Activated T-helper 1 cell treated with anti-CD3 and anti-CD28 coated beads, Interleukin-12 subunit alpha, Interleukin-12 subunit beta, Interleukin-2, Interleukin-4 antibody, amounts not matched to agents 30 ng/mL and 10 ng/mL and 1 ng/mL, durations not matched to agents 14 hours and 24 hours and 36 hours (primary cell): ENCODE measurements at places on chromosomes 16 and 17. TPM values are rescaled to one million over a fixed set of nuclear protein-coding genes. Genes with fewer than 3 reads are reported as not detected.
A peak's percentile ranks its signal among the peaks of the same experiment; 100 is the strongest.

The KRTAP3-1 gene
- total RNA-seq: not detected in 2 replicates

The IGSF6 gene
- total RNA-seq: not detected in 2 replicates

The RPL23 gene
- total RNA-seq: 1,847 and 1,871 TPM in 2 replicates

The CAVIN1 gene
- total RNA-seq: 0.91 and 0.96 TPM in 2 replicates

The HBZ gene
- total RNA-seq: not detected in 2 replicates

The FGF11 gene
- total RNA-seq: 5.3 and 6.4 TPM in 2 replicates

The ZFPM1 gene
- 20.6 and 21.7 TPM in 2 replicates for total RNA-seq

The ZG16 gene
- not detected in 2 replicates for total RNA-seq

- no peak for DNase-seq
Observed at GRCh38 chr17:65674246-65675045, 113.0 kb upstream of the AXIN2 start.

GRCh38 chr16:12313902-12314621 is 337.5 kb downstream of the SNX29 start:
- DNase-seq: no peak

DNA sequence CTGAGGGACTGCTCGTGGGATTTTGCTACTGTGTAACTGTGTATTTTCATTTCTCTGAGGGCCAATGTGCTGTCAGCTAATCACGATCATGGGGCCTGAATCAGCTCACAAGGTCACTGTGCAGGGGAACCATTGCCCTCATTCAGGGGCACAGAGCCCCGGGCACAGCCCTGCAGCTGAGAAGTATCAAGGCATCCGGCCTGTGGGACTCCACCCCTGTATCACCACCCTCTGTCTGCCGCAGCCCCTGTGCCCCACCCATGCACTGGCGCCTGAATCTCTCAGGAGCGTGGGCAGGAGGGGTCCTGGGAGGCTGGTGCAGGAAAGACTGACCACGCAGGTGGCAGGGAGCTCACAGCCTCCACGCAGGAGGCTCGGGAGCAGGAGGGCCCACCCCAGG is 43.4 kb upstream of the RASD1 start:
- DNase-seq: no peak

GRCh38 chr17:63695889-63696288 is 4.0 kb downstream of the LIMD2 start:
- no peak for DNase-seq

DNA sequence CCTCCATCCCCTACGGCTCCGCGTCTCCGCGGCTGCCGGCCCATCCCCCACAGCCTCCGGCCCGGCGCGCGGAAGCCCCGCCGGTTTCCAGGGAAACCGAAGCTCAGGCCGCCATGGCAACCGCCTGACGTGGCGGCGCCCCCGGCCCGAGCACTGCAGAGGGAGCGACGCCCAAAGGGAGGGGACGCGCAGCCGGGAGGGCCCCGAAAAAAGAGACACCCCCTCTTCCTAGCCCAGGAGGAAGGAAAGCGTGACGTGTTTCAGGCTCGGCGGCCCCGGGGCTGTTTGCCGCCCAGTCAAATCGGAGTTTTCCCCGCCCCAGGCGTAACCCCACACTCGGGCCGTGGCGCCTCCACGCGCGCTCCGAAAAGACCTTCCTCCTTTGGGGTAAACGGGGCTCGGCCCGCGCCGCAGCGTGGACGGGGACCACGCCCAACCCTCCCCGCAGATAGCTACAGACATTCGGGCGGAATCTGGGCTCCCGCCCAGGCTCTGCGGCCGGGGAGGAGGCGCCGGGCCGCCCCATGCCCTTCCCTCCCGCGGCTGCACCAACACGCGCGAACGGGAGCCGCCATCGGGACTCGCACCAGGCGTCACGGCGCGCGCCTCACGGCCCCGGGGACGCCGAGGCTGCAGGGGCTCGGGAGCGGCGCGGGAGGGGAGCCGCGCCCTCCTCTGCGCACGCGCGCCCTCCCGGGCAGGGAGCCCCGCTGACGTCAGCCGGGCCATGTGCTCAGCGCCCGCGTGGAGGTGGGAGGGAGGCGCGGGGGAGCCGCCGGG is 7.5 kb downstream of the MNT start:
- DNase-seq: peak; percentile 88

- DNase-seq: no peak
Observed at GRCh38 chr16:57474671-57475661, 11.3 kb downstream of the DOK4 start.

DNA sequence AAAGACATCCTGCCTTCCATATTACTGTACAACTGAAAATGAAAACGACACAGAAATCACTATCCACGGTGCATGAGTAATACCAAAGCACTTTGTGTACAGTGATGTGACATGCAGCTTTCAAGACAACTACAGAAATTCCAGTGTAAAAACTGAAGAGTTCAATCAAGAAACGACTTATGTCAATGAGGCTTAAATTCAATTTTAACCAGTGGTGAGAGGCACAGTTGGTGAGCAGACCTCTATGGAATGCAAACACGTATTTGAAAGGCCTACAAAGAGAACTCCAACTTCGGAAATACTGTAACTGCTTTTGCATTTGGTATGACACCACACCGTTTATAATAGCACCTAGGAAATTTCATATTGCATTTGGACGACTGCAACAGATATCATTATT is 87.6 kb downstream of the USP31 start:
- no peak for DNase-seq

DNA sequence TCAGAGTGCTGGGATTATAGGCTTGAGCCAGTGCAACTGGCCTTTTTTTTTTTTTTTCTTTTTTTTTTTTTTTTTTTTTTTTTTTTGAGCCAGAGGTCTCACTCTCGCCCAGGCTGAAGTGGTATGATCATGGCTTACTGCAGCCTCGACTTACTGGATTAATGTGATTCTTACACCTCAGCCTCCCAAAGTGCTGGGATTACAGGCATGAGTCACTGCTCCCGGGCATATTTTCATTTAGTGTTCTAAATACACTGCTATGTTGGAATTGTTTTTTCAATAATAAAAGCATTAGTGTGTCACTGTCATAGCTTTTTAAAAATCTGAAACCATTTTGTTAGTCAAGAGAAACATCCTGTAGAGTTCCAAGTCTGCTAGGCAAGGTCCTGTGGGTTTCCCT is 40.3 kb downstream of the NDE1 start:
- no peak for DNase-seq

DNA sequence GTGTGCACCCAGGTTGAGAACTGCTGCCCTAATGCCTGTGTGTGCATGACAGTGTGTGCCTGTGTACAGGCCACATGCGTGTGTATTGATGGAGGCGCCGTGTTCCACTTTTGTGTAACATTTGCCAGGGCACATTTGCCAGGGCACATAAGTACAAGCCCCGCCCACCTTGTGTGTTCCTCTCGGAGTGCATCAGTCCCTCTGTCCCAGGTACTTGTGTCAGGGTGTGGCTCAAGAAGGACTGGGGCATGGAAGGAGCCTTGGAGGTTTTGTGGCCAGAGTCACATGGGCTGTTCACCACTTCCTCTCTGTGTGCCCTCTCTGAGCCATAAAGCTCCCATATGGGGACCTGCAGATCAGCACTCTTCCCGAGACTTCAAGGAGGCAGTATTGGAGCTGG is 73.9 kb downstream of the MRM1 start:
- DNase-seq: peak; percentile 51

DNA sequence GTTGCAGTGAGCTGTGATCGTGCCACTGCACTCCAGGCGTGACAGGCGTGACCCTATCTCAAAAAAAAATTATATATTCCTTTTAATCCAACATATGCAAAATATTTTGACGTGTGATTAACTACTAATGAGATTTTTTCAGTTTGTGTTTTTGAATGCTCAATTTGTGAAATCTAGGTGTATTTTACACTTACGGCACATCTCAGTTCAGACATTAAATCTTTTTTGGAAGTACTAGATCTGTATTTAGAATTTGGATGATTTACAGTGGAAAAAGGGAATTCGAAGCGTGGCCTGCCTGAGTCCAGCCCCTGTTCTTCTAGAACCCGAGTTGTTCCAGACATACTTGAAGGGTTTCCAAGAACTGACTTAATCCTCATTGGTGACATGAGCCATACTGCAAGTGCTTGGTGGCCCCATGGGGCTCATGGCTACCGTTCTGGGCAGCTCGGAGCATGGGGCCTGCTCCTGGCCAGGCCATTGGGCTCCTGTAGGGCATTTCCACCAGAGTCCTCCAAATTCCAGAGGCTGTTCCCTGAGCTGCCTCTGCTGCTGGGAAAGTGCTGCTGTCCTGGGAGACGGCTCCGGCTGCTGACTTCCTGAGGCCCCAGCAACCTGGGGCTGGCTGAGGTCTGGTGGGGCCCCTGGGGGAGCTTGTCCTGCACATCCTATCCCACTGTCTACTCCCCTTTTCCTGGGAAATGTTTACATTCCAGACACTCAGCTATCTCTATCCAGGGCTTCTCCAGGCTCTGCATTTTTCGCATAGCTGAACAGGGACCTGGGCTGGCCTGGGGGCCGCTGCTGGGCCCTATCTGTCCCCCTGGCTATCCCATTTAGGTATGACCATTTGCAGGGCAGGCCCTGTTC is 27.2 kb downstream of the LLGL2 start:
- no peak for DNase-seq

GRCh38 chr17:8062435-8062806 is 23.6 kb downstream of the ALOX15B start:
- DNase-seq: no peak

DNA sequence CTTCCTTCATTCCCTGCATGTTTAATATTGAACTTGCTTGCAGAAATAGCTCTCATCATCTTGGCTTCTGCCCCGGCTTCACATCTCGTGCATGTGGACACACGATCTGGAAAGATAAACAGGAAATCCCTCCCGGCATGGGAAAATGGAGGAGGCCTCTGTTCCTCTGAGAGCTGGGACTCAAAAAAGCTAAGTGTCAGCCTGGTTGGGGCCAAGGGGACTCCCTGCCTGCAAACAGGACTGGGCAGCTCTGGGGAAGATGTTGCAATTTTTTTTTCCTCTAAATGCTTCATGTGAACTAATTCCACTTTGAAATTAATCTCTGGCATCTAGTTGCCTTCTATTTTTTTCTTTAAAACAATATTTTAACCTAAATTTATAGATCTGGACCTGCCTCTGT is 24.8 kb downstream of the ITPRIPL2 start:
- DNase-seq: no peak

DNA sequence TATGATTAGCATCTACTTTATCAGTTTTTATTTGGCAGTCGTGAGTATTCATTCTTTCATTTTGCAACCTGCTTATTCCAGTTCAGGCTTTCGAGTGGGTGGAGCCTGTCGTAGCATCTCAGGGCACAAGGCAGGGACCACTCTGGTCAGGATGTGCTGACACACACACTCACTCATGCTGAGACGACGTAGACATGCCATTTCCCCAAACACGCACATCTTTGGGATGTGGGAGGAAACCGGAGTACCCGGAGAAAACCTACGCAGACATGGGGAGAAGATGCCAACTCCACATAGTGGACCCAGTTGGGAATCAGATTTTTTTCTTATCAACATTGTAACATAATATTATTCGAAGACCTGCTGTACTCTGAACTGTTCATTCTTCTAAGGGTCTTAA is 756.5 kb upstream of the RBFOX1 start:
- DNase-seq: no peak

DNA sequence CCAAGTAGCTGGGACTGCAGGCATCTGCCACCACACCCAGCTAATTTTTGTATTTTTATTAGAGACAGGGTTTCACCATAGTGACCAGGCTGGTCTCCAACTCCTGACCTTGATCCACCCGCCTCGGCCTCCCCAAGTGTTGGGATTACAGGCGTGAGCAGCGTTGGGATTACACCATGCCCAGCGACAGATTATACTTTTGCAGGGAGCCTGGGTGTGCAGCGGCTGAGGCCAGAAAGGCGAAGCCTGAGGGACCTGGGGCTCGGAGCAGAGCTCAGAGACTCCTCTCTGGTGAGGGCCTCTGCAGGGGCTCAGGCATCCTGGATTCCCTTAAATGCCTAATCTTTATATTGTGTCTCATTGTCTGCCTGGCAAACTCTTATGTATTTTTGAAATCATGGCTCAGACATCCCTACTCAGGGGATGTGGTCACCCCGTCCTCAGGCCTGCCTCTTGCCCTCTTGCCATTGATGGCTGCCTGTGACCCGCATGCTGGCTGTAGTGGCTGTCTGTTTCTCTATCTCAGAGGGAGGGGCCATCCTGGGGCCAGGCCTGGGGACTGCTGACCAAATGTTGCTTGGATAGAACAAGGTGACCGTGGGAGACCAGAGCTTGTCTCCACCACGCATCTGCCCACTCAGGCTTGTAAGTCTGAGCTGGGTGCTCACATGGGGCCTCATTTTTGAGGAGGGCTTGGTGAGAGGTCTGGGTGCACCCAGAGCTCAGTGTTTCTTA is 42.6 kb downstream of the B9D1 start:
- DNase-seq: no peak

DNA sequence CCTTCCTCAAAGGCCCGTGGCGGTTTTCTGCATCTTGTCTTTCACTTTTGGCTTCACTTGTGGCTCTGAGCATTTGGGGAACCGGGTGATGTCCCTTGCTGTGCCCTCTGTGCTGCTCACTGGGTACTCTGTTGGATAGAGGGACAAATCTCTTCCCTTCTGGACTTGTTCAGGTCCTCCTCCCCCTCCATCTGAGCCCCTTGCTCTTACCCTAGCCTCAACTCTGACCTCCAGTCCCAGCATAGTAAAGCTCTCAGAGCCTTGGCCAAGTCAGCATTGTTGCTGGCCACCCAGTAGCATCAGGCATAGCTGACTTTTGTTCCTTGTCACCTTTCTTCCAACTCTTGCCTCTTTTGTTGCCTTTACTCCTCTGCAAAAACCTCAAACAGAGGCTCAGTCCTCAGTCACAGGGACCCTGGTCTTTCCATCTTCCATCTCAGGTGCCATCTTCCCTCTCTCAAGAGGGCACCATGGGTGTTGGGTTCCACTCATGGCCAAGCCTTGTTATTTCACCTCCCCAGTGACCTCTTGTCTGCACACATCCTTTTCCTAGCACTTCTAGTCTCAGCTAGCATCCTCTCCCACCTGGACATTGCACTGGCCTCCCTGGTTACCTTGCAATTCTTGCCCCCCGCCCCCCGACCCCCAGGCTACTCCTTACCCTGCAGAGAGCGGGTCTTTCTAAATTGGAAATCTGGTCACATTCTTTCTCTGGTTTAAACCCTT is 393 bp upstream of the PSMB10 start:
- DNase-seq: peak; percentile 83

GRCh38 chr17:79840269-79840988 is 1.2 kb upstream of the CBX4 start:
- no peak for DNase-seq

DNA sequence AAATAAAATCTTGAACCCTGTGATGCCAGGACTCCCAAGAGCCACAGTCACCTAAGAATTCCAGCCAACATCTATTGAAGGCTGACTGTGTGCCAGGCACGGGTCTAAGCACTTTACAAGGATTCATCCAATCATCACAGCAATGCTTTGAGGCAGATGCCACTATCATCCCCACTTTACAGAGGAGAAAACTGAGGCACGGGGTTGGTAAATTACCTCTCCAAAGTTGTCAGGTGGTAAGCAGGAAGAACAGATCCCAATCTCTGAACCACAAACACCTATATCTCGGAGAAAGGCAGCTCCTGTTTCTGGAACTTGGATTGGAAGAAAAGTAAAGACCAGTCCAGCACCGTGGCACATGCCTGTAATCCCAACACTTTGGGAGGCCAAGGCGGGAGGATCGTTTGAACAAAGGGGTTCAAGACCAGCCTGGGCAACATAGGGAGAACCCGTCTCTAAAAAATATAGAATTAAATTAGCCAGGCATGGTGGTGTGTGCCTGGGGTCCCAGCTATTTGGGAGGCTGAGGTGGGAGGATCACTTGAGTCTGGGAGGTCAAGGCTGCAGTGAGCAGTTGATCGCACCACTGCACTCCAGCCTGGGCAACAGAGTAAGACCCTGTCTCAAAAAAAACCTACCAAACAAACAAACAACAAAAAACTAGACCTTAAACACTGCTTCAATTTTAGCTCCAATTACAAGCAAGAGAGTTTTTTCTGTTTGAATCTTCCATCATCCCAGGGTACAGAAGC is 60.7 kb upstream of the SIAH1 start:
- no peak for DNase-seq

- no peak for DNase-seq
Observed at GRCh38 chr17:66296289-66296725, 6.1 kb upstream of the PRKCA start.
